ENCODE measurements at places on chromosomes 13 and 19.
A peak's percentile ranks its signal among the peaks of the same experiment; 100 is the strongest.

DNA sequence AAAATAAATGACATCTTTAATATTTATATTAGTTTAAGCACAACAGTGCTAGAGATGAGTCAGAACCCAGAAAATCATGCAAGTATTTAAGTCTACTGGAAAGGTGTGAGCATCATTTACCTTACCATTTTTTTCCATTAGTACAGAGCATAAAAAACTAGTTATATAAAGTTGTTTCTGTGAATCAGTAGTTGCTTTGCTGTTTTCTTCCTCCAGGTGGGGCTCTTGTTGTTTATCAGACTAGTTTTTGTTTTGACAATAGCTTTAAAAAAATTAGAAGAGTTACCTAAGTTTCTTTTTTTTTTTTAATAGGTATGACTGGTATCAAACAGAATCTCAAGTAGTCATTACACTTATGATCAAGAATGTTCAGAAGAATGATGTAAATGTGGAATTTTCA is 12.7 kb downstream of the SUGT1 start:
- no peak for DNase-seq

- DNase-seq = peak; percentile 59
These were observed 103.2 kb downstream of the GADD45B start for GRCh38 chr19:2578901-2579677.

DNA sequence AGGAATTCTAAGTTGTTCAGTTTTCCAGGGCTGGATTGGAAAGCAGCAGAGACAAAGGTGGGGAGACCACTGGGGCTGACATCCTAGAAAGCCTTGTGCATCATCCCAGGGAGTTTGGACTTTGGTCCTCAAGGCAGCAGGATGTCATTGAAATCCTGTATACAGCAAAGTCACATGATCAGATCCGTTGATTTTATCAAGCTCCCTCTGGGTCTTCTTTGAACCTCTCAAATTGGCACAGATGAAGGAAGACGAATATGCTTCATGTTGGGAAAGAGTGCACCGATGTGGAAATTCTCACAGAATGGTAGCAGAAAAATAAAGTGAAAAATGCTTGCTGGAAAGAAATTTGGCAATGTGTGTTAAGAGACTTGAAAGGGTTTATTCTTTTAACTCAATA is 149.8 kb upstream of the TMTC4 start:
- no peak for DNase-seq

DNA sequence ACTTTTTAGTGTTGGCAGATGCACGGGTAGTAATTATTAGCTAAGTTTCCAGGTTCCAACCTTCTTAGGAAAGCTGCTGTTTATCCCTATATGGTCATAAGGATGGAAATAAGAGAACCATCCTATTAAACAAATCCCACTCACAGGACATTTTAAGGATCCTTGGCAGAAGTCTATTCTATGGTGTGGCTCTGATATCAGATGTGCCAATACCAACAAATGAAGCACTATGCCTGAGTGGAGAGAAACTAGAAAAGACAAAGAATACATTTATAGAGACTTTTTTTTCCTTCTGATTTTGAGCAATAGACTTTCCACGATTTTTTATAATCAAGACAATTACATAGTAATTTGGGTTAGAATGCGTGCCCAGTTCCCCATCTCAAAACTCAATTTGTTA is 12.6 kb downstream of the PCDH17 start:
- DNase-seq = no peak

- no peak for DNase-seq
These were observed 8.6 kb downstream of the MAN2B1 start for GRCh38 chr19:12657966-12658365.

DNA sequence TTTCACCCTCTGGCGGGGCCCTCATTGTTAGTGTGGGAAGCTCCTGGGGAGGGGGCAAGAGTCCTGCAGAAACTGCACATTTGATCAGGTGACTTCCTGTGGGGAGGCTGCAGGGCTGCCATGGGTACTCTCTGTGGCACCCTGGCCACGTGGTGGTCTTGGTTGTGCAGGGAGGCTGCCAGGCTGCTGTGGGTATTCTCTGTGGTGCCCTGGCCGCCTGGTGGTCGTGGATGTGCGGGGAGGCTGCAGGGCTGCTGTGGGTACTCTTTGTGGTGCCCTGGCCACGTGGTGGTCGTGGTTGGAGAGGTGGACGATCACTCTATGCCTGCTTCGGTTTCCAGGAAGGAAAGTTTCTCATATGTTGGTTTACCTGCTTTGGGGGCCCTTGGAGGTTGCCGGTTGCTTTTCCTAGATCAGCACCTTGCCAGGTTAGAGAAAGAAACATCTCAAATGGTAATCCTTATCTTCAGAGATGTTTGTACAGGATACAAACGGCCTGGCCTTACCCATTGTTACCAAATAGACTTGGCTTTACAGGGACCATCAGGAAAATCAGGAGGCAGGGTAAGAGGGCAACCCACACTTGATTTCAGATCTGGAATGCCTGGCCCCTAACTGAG is 22.9 kb downstream of the TEX29 start:
- no peak for DNase-seq

GRCh38 chr19:38199340-38199739 is 24.7 kb downstream of the DPF1 start:
- DNase-seq = no peak

DNA sequence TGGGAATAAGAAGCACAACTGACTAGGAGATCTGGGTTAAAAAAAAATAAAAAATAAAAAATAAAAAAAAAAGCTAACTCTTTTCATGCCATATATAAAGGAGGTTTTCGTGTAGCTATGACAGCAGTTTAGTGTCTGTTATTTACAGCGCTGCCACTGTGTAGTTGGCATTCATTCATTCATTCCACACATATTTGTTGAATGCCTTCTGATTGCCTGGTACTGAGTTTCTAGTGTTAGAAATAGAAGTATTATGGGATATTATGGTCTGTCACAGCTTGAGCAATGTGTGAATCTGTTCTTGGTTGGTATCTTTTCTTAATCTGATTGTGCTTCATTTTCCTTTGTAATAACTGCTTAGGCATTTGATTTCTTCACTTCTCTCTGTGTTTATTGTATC is 237.4 kb downstream of the NBEA start:
- DNase-seq = no peak

GRCh38 chr13:43688227-43688907 is 98.4 kb downstream of the ENOX1 start:
- no peak for DNase-seq

DNA sequence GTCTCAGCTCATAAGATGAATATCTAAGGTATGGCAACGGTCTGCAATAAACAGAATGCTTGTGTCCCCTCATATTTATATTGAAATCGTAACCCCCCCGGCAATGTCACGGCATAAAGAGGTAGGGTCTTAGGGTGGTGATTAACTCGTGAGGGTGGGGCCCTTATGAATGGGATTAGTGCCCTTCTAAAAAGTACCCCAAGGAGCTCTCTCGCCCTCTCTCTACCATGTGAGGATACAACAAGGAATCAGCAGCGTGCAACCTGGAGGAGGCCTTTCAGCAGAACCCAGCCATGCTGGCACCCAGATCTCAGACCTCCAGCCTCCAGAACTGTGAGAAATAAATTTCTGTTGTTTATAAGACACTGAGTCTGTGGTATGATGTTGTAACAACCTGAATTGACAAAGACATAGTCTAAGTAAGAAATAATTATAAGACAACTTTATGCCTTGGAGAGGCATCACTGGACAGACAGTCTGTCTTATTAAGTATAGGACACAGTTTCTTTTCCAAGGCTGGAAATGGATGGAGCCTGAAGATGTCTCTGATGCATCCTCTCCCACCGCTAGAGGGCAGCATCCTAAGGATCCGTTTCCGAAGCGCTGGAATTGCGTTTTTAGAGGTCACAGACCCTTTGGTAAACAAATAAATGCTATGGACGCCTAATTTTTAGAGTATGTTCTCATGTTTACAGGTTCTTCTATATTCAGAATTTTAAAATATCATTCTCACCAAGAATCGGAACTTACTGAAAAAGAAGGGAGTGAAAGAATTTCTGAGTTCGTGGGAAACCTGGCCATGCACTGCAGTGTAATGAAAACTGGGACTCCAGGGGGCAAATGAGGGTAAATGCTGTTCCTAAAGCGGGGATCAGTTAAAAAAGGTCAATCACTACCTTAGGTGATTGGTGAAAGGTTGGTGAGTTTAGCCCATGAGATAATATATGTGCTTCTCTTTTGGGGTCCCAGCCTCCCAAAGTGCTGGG is 13.3 kb upstream of the LEUTX start:
- DNase-seq = peak; percentile 31

GRCh38 chr13:63299866-63300394 is 1884.3 kb upstream of the PCDH20 start:
- DNase-seq = no peak

- no peak for DNase-seq
These were observed 952.5 kb upstream of the ATXN8OS start for GRCh38 chr13:69155136-69155535.

- no peak for DNase-seq
These were observed 799.3 kb upstream of the ARGLU1 start for GRCh38 chr13:107367258-107367657.

GRCh38 chr13:31807090-31807541 is 67.8 kb downstream of the RXFP2 start:
- DNase-seq = no peak

GRCh38 chr19:44512326-44513298 is 12.3 kb upstream of the ZNF180 start:
- DNase-seq = no peak

DNA sequence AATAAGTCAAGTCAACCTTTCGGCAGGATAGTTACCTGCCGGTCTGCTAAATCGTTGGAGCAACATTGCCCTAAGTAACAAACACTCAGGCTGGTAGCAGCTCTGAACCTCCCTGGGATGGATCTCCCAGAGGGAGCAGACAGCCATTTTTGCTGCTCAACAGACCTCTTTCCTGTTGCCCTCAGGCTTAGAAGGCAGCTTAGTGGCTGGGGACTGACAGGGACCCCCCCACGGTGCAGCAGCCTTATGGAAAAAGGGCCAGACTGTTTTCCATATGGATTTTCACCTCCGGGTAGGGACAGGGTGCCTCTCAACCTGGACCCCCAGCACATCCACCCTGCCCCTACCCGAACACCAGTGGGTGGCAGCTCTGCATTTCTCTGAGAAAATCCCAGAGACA is 49.7 kb downstream of the UBL3 start:
- no peak for DNase-seq

DNA sequence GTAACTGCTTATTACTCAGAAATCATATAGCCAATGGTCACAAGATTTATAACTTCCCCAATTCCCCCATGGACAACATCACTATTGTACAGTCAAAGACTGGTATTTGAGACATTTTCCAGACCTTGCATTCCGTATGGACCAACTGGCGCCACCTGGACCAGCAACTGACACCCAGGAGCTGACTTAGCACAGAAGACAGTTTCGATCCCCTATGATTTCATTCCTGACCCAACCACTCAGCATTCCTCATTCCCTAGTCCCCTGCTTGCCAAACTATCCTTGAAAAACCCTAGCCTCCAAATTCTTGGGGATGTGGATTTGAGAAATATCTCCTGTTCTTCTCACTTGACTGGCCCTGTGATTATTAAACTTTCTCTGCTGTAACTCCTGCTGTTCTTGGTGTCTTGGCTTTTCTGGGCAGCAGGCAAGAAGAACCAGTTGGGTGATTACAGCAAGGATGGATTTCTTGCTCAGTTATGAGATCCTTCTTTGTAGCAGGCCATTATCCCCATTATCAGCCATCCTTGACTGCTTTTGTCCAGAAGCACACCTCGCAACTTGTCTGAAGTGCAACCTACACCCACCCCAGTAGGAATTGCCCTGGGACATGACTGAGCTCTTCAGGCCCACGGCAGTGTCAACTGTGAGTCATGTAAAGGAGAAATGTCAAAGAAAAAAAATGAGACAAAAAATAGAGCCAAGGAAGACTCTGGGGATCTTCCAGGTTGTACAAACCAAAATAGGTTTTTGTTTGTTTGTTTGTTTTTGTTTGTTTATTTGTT is 13.7 kb upstream of the MAP3K10 start:
- no peak for DNase-seq

DNA sequence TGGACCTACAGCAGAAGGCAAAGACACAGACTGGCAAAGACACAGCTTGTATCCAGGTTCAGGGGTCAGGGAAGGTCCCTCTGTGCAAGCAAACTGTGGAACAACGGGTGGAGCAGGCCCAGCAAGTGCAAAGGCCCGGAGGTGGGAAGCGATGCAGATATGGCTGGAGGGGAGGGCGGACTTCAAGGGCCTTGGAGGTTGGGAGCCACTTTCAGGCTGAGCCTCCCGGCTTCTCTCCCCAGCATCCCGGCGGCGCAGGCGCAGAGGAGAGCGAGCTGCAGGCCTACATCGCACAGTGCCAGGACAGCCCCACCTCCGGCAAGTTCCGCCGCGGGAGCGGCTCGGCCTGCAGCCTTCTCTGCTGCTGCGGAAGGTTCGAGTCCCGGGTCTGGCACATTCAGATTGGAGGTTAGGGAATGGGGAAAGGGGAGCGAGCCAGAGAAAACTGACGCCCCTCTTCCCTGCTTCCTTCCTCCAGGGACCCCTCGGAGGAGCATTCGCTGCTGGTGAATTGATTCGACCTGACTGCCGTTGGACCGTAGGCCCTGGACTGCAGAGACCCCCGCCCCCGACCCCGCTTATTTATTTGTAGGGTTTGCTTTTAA is 2.1 kb upstream of the PNPLA6 start:
- DNase-seq = no peak

DNA sequence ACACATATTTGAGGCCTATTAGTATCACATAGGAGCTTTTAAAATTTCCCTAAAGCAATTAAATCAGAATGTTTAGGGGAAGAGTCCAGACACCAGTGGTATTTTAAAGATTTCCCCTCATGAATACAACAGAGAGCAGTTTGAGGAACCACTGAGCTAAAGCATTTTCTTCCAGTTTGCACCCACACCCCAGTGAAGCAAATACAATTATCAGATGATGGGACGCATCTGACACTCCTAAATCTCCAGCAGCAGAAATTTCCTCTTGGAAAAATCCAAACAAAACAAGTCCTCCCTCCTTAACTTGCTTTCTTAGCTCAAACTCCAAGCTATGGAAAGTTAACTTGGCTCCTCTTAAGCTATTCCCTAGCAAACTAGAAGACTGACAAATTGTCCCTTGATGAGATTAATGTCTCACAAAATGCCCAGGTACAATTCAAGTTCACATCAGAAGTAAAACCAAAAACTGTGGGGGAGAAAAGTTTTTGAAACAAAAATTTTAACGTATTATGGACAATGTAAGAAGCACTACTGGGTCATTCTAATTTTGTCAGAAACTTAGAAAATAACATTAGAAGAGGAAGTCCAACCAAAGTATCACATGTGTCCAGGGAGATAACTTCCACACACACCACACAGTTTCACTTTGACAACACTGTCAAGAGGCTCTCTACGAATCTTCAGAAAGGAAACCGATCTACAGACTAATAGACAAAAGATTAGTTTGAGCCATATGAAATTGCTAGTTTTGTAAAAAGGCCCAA is 74.1 kb downstream of the ABCC4 start:
- DNase-seq = no peak
